Uterine smooth muscle cell (primary cell): ENCODE measurements at places on chromosomes 6 and 20. TPM values are rescaled to one million over a fixed set of nuclear protein-coding genes. Genes with fewer than 3 reads are reported as not detected.

The KCNG1 gene
- total RNA-seq, result 78.0 and 103 TPM in 2 replicates

The SPTLC3 gene
- 3.0 and 4.0 TPM in 2 replicates for total RNA-seq

The HLA-DQB2 gene
- total RNA-seq, result not detected in 2 replicates

The PTPRK gene
- 62.2 and 79.1 TPM in 2 replicates for total RNA-seq

The RALGAPA2 gene
- 6.0 and 11.4 TPM in 2 replicates for total RNA-seq

The MAK gene
- not detected in 2 replicates for total RNA-seq

The CGA gene
- total RNA-seq, result 0.77 TPM in 1 of 2 replicates, not detected in the other

The EYS gene
- 0.11 TPM in 1 of 2 replicates, not detected in the other for total RNA-seq

The ABHD16B gene
- total RNA-seq, result not detected in 2 replicates

The CCN6 gene
- total RNA-seq, result not detected in 2 replicates

The SLC35D3 gene
- under 0.01 TPM in 1 of 2 replicates, not detected in the other for total RNA-seq

The BCL2L1 gene
- 56.2 and 58.6 TPM in 2 replicates for total RNA-seq

The GLP1R gene
- total RNA-seq, result not detected in 2 replicates

The HDGFL1 gene
- total RNA-seq, result not detected in 2 replicates

The SGK2 gene
- total RNA-seq, result 0.44 and 1.1 TPM in 2 replicates

The KCNQ2 gene
- total RNA-seq, result not detected in 2 replicates

The KHDC3L gene
- total RNA-seq, result 0.12 TPM in 1 of 2 replicates, not detected in the other

The BLCAP gene
- total RNA-seq, result 25.3 and 28.0 TPM in 2 replicates

The ANKRD60 gene
- not detected in 2 replicates for total RNA-seq

The RAB23 gene
- total RNA-seq, result 59.3 and 102 TPM in 2 replicates

The PNLDC1 gene
- total RNA-seq, result not detected in 2 replicates

The GGTLC1 gene
- not detected in 2 replicates for total RNA-seq

The DLK2 gene
- 0.66 and 1.1 TPM in 2 replicates for total RNA-seq

The GRIK2 gene
- total RNA-seq, result 0.11 and 0.25 TPM in 2 replicates

The TRIM10 gene
- 0.12 TPM in 1 of 2 replicates, not detected in the other for total RNA-seq

The NKX2-2 gene
- total RNA-seq, result not detected in 2 replicates

The ZBTB9 gene
- 5.0 and 5.7 TPM in 2 replicates for total RNA-seq

The TBXT gene
- total RNA-seq, result not detected in 2 replicates
